ENCODE measurements at places on chromosomes 2 and 18.

DNA sequence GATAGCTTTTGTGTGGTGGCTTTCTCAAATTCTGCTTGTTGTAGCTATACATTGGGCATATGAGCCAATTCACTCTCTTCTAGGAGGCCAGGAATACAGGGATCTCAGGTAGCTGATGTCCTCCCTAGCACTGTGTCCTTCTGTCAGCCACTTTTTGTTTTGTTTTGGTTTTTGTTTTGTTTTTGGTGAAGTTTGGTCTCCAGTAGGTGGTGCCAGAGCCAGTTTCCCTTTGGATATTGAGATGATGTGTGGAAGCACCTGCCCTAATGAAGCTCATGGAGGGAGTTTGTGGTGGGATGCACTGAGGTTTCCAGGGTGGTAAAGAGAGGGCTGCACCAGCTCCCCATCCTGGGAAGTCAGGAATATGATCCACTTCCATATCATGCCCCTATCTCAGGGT is 100.5 kb upstream of the VWC2L start:
- no peaks in the 10 kb centered on the region for H3K36me3 ChIP-seq
- no peak overlapping the region for H3K27ac ChIP-seq
- H3K27me3 ChIP-seq = no peaks in the 10 kb centered on the region
- no peaks in the 10 kb centered on the region for H3K4me1 ChIP-seq

DNA sequence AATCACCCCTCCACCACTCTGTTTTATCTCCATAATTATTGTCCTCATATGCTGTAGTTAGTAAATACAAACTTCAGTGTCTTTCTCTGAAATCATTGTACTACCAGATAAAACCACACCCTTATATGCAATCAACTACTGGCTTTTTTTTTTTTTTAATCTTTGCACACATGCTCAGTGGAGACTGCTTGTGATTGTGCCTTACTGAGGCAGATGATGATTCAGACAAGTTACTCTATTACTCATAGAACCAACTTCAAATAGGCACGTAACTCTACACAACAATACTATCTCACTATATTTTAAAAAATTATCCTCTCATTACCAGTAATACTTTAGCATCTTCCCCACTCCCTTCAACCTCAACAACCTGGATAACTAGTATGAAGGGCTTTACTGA is 1278.4 kb upstream of the PIK3C3 start:
- no peak for DNase-seq
- no peaks in the 10 kb centered on the region for H3K4me1 ChIP-seq
- H3K27me3 ChIP-seq = no peaks in the 10 kb centered on the region
- H3K36me3 ChIP-seq = no peaks in the 10 kb centered on the region
- H3K4me3 ChIP-seq = no peak overlapping the region

GRCh38 chr2:20349513-20349921 is 1.1 kb downstream of the PUM2 start:
- H3K27ac ChIP-seq = peak overlapping the region; percentile 92
- H3K36me3 ChIP-seq = no peaks in the 10 kb centered on the region
- H3K4me3 ChIP-seq = peak overlapping the region; percentile 93

DNA sequence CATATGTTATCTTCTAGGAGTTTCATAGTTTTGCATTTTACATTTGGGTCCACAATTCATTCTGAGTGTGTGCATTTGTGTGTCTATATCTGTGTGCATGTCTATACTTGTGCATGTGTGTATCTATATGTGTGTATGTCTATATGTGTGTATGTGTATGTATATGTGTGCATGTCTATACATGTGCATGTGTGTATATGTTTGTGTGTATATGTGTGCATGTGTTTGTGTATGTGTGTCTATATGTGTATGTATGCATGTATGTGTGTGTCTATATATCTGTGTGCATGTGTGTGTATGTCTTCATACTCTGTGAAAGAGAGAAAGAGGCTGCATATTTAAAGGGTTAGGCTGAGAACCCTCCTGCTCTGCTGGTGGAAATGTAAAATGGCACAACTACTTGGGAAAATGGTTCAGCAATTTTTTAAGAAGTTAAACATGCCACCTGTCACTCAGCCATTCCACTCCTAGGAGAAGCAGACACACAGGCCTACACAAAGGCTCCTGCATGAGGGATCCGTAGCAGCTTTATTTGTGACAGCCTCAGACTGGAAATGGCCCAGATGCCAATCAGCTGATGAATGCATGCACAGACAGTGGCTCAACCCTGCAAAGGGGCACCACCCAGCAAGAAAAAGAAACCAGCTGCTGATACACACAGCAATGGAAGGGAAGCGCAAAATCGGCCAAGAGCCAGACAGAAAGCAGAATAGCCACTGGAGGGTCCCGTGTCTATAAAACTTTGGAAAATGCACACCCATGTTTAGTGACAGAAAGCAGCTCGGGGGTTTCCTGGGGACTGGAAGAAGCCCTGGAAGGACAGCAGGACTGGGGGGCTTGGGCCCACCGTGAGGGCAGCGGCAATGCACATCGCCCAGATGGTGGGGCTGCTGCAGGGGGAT is 146.8 kb downstream of the SEPTIN10 start:
- no peak for DNase-seq
- H3K27ac ChIP-seq = no peak overlapping the region
- H3K36me3 ChIP-seq = no peaks in the 10 kb centered on the region
- no peaks in the 10 kb centered on the region for H3K27me3 ChIP-seq
- H3K4me3 ChIP-seq = no peak overlapping the region

- no peaks in the 10 kb centered on the region for H3K4me1 ChIP-seq
- no peak overlapping the region for H3K27ac ChIP-seq
These were observed 1115.3 kb downstream of the LRP1B start for GRCh38 chr2:141015341-141016047.

GRCh38 chr2:239114616-239115265 is 266.9 kb downstream of the TWIST2 start:
- peaks cover 24% of the 10 kb centered on the region for H3K4me1 ChIP-seq
- no peak for DNase-seq
- no peak overlapping the region for H3K27ac ChIP-seq

DNA sequence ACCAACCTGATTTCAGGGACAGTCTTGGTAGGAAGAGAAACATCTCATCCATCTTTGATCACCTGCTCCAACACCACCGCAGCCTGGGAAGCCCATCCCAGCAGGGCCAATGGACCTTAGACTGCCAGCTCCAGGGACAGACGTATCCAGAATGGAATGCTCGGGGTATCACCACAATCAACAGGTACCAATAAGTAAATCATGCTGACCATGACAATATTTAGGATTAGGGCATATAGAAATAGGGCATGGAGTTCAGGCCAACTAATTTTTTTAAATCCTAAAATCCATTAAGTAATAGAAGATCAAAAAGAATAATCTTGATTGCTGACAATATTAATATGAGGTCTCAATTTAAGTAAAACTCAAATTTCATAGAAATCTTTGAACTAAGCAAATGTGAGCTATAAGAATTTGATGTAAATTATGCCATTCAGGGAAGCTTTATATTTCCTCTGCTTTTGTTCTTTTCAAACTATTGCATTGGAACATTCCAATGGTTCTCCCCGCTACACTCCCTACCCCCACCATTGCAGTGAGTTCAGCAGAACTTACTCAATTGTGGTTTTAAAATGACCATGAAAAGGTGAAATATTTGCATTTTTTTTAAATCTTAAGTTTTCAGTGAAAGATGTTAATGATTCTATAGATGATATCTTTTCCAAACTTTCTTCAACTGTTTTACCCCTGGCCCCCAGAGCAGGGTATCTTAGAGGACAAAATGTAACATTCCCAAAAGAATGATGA is 138.6 kb downstream of the DNER start:
- no peaks in the 10 kb centered on the region for H3K36me3 ChIP-seq
- no peak overlapping the region for H3K4me3 ChIP-seq
- no peak overlapping the region for H3K27ac ChIP-seq
- DNase-seq = no peak
- no peaks in the 10 kb centered on the region for H3K4me1 ChIP-seq

Data from body of pancreas (tissue), 4 donors.